Esophagus mucosa (tissue), 1 donor: ENCODE measurements at places on chromosomes 11 and 22. TPM values are rescaled to one million over a fixed set of nuclear protein-coding genes. Genes with fewer than 3 reads are reported as not detected.

Gene MOGAT2
- 0.60 TPM for total RNA-seq

- ATAC-seq: no peak
Measured at GRCh38 chr11:32840587-32840986, 10.9 kb downstream of the PRRG4 start.

GRCh38 chr11:34356576-34356912 is 1.3 kb downstream of the ABTB2 start:
- no peak for ATAC-seq

DNA sequence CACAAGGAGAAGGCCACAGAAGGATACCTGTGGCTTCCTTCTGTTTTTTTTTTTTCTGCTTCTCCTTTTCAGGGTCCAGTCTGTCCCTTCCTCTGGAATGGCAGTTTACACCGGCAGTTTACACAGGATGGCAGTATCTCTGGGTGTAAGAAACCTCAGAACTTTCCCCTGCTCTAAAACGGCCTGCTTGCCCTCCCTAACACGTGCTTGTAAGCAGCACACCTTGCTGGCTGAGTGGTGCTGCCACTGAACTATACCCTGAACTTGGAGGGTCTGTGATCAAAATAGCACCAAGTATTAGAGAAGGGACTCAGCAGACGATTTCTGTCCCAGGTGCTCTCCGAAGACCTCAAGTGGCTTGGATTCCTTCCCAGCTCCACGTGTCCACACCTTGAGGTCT is 904 bp upstream of the OPCML start:
- ATAC-seq: no peak

Gene CTSF
- 4.1 TPM for total RNA-seq

GRCh38 chr11:67118181-67118766 is 789 bp upstream of the KDM2A start:
- peak; percentile 30 for ATAC-seq

Gene SHANK2
- 2.5 TPM for total RNA-seq

- ATAC-seq: peak; percentile 37
Measured at GRCh38 chr22:40024201-40025061, 29.7 kb downstream of the FAM83F start.

Gene PDGFD
- 0.76 TPM for total RNA-seq

Gene LMO1
- not detected for total RNA-seq

Gene AKIP1
- 23.2 TPM for total RNA-seq

- ATAC-seq: no peak
Measured at GRCh38 chr22:46614025-46614931, 5.9 kb upstream of the GRAMD4 start.

DNA sequence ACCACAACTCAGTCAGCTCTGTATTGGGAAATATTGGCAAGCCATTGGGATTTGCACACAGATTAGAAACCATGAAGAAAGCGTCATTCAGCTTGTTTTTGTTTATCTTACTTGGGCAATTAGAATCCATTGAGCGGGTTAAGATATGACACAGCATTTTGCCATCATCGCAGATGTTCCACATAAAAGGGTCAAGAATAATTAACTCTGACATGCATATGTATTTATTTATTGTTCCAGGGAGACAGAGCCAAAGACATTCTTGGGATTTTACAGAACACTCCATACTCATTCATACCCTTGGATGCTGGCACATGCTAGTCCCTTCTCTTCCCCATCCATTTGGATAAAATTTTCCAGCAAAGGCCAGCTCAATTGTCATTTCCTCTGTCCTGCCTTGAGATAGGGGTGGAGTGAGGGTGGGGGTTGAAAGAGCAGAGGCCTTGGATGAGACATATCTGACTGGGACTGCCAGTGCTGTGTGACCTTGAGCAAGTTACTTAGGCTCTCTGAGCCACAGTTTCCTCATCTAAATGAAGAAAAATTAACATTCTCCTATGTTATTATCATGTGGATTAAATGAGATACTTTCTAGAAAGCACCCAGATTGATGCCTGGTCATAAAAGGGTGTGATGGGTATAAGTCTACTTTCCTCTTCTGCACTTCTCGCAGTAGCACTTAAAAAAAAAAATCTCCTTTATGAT is 179.7 kb downstream of the RRAS2 start:
- ATAC-seq: no peak

DNA sequence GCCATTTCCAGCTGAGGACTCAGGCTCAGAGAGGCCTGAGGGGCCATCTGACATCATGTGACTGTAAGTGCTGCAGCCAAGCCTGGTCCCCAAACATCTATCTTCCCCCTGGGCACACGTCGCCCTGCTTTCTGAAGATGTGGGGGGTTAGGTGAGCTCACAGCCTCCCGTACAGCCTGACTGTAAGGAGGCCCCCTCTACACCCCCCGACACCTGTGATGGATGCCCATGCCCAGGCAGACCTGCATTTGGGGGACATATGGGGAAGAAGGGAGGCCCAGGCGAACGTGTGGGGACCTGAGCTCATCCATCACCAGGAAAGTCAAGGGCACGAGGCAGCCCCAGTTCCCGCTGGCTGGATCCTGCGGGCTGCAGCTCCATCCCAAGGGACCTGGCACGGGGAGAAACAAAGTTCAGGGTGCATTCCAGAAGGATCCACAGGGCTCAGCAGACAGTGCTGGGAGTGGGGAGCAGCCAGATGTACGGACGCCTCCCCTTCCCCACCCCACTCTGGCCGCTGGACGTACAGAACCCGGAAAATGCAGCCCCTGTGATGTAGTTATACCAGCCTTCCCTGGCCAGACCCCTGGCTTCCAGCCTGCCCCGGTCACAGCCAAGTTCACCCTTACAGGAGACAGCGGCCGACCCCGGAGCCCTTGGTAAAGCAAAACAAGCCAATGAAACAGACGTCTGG is 1431.4 kb downstream of the BRD1 start:
- ATAC-seq: no peak

- no peak for ATAC-seq
Measured at GRCh38 chr11:22901603-22902002, 41.3 kb upstream of the CCDC179 start.
